Naive thymus-derived CD8-positive, alpha-beta T cell (primary cell): ENCODE measurements at places on chromosomes 5 and 9. TPM values are rescaled to one million over a fixed set of nuclear protein-coding genes. Genes with fewer than 3 reads are reported as not detected.

GRCh38 chr9:136844761-136845464 lies 2.6 kb downstream of the AJM1 start:
- DNase-seq, result no peak

- DNase-seq, result no peak
These were observed 460.5 kb downstream of the MAN2A1 start for GRCh38 chr5:110150199-110150598.

SLC36A3 gene
- not detected for polyA plus RNA-seq

SLC36A2 gene
- not detected for polyA plus RNA-seq

LTC4S gene
- polyA plus RNA-seq, result 2.0 TPM
